ENCODE measurements at places on chromosomes 16 and 17.

DNA sequence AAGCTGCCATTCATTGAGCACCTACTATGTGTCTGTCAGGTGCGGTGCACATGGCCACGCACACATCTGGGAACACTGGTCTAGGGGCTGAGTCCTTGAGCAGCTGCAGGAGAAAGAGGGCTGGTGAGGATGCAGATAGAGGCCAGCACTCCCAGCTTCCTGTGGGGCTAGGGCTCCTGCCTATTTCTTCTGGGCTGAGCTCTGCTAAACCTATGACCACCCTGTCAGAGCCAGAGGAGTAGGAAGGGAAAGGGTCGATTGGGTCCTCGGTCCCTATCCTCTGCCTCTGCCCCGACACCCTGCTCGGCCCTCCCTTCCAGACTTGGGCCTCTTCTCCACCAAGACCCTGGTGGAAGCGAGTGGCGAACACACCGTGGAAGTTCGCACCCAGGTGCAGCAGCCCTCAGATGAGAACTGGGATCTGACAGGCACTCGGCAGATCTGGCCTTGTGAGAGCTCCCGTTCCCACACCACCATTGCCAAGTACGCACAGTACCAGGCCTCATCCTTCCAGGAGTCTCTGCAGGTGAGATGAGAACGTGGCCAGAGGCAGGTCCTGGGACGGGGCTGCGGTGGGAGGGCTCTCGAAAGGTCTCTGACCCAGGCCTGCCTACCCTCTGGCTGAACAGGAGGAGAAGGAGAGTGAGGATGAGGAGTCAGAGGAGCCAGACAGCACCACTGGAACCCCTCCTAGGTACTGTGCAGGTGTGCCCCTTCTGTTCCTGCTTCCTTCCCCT, 4.0 kb upstream of the TMEM88 start:
- no peak for DNase-seq

- no peak for DNase-seq
Observed at GRCh38 chr17:76957678-76958464, 89.7 kb downstream of the MGAT5B start.

DNA sequence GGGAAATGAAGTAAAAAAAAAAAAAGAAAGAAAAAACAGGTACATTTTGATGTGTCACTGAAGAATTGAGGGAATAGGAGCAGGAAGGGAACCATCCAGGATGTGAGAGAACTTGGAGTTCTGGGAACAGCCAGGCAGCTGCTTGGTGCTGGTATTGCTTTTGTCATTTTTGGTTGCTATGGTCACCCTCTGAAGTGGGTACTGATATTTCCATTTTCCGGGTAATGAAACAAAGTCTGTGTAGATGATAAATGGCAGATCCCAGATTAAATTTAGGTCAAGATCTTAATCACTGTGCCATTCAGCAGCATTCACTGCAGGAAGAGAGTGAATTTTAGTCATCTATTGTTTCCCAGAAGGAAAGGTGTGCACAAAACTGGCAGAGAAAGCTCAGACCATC, 93.6 kb downstream of the ABCA8 start:
- DNase-seq, result no peak

DNA sequence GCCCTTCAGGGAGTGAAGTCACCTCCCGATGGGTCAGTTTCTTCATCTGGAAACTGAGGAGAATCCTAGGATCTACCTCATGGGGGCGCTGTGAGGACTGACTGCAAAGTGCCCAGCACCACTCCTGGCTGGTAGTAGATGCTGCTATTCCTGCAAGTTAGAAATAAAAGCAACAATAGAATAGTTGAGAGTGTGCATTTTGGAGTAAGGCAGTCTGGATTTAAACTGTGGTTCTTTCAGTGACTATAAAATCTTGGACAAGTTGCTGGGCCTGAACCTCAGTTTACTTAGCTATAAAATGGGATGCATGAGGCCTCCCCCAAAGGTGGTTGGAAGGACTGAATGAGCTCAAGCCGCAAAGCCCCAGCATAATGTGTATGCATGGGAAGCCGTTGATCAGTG, 70.6 kb downstream of the CYB5B start:
- no peak for DNase-seq

- no peak for DNase-seq
Observed at GRCh38 chr17:4161967-4162305, 18.9 kb downstream of the CYB5D2 start.

- no peak for DNase-seq
Observed at GRCh38 chr16:15055141-15056053, 477 bp downstream of the NTAN1 start.
